ENCODE measurements at places on chromosomes 6 and 20. TPM values are rescaled to one million over a fixed set of nuclear protein-coding genes. Genes with fewer than 3 reads are reported as not detected.

The E2F1 gene
- total RNA-seq = 3.5 TPM

The DEFB132 gene
- total RNA-seq = 0.34 TPM

The ERMARD gene
- total RNA-seq = 22.4 TPM

DNA sequence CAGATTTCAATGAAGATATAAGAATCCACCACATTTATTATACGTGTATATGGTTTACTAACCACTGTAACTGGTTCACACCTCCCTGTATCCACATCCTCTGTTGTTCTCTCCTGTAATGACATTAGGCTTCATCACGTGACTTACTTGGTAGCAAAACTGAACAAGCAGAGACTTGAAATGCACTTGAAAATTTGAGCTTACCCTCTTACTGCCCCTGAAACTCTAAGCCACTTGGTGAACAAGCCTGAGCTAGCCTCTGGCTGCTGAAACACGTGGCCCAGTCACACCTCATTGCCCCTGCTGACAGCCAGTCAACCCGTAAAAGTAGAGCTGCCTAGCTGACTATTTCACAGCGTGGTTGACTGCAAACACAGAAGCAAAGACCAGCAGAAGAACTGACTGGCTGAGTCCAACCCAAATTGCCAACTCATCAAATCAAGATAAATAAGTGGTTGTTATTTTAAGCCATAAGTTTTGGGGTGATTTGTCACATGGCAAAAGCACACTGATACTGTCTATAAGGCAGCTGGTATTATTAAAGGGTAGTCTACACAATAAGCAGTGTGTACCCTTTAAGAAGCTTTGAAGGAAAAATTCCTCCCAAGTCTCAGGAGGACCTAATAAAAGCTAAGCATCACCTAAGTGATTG is 109.0 kb downstream of the RALGAPA2 start:
- H3K4me1 ChIP-seq = peaks cover 5% of the 10 kb centered on the region
- peaks cover 22% of the 10 kb centered on the region for H3K36me3 ChIP-seq
- no peak overlapping the region for H3K4me3 ChIP-seq
- no peak overlapping the region for H3K27ac ChIP-seq

DNA sequence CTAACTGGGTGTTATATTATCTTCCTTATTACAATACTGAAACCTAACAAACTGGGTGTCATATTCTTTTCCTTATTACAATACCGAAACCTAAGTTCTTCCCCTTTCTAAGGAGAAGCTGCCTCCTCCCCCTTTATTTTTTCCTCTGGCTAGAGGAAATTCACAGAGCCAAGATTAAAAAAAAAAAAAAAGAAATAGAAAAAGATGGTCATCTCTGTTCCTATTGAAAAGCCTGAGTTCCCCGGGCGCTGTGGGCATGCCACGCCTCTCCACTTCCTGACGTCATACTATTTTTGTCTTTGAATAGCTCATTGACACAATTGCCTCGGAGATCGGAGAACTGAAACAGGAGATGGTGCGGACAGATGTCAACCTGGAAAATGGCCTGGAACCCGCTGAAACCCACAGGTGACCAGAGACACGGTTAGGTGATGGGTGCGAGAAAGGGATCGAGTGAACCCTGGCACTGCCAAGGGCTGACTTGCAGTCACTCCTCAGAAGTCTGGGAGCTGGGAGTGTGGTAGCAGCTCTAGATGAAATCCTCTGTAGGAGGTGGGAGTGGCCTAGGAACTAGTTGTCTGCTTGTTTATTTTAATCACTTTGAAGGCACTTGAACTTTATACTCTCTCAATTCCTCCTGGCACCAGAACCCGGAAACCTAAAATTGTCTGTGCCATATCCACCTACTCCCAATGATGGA is 82.2 kb upstream of the NAA20 start:
- peak overlapping the region; percentile 45 for H3K4me3 ChIP-seq
- H3K4me1 ChIP-seq = peaks cover 83% of the 10 kb centered on the region
- no peaks in the 10 kb centered on the region for H3K36me3 ChIP-seq
- no peaks in the 10 kb centered on the region for H3K27me3 ChIP-seq
- DNase-seq = peak; percentile 83

DNA sequence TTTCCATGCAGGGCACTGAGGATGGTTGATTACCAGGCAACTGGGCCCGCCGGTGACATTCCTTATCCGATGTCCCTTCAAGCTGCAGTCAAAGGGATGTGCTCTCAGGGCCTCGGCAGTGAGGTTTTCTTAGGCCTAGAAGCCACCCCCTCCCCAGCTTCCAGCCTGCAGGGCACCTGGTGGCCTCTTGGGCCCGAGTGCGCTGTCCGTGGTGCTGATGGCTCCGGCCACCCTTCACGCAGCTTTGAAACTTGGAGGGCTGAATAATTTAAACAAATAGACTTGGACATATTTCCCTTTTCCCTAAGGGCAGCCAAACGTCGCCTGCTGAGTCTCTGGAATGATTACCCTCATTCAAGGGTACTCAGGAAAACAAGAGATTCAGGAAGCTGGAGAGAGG is 8.9 kb upstream of the MLN start:
- H3K27ac ChIP-seq = no peak overlapping the region
- H3K36me3 ChIP-seq = no peaks in the 10 kb centered on the region
- no peak overlapping the region for H3K4me3 ChIP-seq
- no peak for DNase-seq
- peaks cover 5% of the 10 kb centered on the region for H3K4me1 ChIP-seq
- H3K27me3 ChIP-seq = peaks cover 62% of the 10 kb centered on the region

DNA sequence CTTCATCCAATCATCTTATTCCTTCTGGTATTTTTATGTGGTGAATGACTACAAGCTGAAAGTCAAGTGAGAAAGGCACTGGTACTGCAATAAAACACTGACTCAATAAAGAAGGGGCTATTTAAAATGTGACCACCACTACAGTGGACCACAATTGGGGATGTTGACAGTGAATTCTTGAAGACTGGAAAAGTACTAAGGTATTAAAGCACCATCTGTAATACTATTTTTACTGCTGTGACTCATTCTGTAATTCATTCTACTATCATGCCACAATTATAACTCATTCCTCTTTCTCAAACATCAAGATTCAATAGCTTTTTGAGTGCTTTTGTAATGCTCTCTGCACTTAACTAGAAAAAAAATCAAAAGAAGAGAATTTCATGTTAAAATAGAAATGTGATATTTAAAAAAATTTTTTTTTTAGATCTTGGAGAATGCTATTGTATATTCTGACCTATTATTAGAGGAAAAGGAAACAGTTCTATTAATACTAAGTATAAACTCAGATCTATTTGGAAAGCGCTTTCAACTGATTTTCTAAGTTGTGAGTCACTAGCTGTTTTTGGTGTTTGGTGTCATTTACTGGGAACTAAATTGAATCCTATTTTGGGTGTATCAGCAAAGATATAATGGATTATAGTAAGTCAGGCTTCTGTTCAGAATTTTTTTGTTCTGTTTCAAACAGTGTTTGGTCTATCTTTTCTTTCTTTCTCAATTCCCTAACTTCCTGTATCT is 104.7 kb upstream of the TMEM170B start:
- H3K4me3 ChIP-seq = no peak overlapping the region
- no peaks in the 10 kb centered on the region for H3K27me3 ChIP-seq
- no peak for DNase-seq

DNA sequence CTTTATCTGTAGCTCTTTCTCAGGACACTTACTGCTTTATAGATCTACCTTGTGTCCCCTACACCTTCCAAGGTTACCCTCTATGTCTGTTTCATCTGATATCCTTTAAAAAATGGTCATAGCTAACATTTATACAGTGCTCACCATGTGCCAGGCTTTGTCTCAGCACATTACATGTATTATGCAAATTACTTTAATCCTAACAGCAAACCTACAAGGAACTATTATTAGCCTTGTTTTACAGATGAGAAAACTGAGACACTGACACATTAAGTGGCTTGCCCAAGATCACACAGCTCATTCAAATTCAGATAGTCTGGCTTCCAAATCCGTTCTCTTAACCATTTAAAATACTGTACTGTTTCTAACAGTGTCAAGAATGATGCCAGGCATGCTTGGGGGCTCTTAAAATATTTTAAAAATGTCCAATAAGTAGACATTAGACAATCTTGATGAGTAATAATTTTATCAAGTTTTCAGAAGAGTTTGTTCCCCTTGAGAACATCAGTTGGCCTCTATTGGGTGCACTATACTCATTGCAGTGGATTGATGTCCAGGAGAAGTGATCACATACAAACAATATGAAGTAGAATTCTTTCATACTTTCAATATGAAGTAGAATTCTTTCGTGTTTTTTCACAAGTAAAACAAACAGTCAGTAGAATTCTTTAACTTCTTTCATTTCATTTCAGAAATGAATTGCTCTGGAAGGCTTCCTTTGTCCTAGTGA is 69.6 kb downstream of the DNAH8 start:
- no peak overlapping the region for H3K4me3 ChIP-seq
- no peak for DNase-seq
- H3K27me3 ChIP-seq = peaks cover 8% of the 10 kb centered on the region
- no peaks in the 10 kb centered on the region for H3K36me3 ChIP-seq

GRCh38 chr6:169775321-169775720 is 23.9 kb downstream of the ERMARD start:
- no peak overlapping the region for H3K27ac ChIP-seq
- H3K27me3 ChIP-seq = no peaks in the 10 kb centered on the region
- H3K4me3 ChIP-seq = no peak overlapping the region
- H3K4me1 ChIP-seq = no peaks in the 10 kb centered on the region
- no peak for DNase-seq
